ENCODE measurements at places on chromosomes 16 and 17.

DNA sequence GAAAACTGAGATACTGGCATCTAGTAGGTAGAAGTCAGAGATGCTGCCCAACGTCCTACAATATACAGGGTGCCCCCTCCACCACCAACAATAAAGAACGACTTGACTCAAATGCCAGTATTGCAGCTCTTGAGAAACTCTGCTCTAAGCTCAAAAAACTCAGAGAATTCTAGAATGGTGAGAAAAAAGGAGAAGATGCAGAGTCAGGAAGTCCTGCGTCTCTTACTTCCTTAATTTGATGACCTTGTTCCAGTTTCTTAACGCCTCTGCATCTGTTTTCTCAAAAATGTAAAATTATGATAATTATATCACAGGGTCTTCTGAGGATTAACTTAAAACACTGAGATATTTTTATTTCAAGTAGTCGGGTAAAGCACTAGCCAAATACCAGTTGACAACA is 1.7 kb upstream of the HSBP1 start:
- no peak for DNase-seq

DNA sequence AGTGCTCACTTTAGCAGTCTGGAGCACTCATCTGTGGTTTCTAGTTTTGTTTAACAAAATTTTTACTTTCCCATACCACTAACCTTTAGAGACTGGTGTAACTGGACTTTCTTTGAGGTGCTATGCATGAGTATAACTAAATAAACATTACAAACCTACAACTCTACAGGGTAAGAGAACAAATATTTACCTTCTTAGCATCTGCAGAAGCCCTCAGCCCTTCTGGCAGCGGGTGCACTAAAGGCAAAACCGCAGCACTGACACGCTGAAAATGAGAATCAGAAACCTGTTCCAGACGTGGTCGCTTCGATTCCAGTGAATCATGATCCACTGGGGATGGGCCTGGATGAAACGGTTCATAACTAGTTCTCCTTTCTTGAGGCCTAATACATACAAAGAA is 43.7 kb downstream of the NCOR1 start:
- no peak for DNase-seq

DNA sequence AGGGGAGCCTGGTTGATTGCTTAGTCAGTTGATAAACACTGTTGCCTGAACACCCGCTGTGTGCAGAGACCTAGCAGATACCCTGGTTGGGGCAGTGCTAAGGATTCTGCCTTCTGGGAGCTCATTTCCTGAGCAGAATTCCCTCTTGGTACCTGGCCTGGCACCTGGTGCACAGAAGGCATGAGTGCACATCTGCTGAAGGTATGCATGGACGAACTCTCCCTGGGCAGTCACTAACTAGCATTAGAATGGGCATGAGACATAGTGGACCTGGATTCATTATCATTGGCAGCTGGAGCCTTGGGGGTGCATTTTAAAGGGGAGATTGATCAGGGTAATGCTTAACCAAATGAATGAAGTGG is 13.1 kb downstream of the ADCY7 start:
- DNase-seq, result no peak

DNA sequence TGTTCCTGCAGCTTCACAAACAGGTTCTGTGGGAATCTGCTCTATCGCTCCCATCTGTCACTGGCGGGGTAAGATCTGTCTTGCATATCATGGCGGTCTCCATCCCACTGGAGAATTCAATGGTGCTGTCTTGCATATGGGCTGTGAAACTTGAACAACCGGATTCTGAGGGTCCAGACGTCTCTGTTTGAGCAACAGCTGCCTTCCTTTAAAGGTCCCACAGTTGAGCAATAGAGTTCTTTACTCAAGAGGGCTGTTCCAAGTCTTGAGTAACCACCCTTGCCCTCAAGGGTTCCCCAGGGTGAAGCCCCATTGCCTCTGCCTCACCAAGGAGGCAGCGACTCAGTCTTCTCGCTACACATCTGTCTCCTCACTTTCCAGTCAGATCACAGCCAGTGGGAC is 50.8 kb downstream of the ZFHX3 start:
- no peak for DNase-seq

DNA sequence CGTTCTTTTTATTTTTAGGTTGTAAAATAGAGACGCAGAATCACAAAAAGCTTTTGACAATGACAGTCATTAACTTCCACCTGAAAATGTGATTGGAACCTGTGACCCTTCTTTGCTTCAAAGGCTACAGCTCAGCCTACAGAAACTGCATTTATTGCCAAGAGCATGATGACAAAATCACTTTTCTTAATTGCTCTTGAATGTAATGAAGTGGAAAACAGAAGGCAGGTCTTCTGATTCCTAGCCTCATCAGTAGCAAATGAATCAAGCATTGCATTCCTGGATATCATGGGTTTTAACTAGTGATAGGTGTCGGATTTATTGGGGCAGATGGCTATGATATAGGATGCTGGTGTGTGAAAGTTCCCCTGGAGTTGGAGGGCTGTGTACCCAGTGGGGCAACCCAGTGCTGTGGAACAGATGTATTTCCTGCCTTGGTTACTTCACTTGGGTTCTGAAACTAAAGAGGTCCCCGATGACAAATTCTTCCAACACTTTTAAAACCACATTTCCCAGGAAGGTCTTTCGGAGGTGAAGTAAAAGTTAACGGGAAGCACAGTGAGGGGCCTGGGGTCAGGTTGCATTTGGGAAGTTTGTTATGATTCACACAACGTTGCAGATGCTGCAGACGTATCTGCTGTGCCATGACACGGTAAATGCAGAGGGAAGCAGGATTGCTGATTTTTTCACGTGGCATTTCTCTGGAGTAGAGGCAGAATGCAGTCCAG is 127.5 kb downstream of the HS3ST3A1 start:
- no peak for DNase-seq

DNA sequence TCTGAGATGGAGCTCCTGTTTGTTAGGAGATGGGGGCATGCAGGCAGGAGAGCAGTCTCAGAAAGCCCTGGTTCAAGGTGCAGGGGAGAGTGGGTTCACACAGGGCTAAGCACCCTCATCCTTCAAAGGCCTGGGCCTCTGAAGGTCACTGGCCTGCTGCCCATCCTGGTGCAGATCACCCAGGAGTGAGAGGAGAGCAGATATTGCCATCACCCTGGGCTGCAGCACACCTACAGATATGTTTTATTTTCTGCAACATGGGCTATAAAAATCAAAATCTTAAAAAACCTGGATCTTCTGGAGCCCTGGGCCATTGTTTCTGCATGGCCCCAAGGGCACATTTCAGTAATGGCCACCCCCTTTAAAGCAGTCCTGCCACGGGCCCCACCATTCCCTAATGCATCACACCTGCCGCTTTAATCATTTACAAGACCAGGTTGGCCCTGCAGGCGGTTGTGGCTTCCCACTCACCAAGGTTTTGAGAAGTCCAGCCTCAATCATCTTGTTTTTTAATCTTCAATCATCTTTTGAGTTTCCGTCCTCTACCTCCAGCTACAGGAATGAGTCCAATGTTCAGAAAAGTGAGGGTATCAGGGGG is 20.4 kb upstream of the NUP93 start:
- no peak for DNase-seq

GRCh38 chr16:84016477-84016876 is 26.1 kb downstream of the SLC38A8 start:
- DNase-seq, result no peak

DNA sequence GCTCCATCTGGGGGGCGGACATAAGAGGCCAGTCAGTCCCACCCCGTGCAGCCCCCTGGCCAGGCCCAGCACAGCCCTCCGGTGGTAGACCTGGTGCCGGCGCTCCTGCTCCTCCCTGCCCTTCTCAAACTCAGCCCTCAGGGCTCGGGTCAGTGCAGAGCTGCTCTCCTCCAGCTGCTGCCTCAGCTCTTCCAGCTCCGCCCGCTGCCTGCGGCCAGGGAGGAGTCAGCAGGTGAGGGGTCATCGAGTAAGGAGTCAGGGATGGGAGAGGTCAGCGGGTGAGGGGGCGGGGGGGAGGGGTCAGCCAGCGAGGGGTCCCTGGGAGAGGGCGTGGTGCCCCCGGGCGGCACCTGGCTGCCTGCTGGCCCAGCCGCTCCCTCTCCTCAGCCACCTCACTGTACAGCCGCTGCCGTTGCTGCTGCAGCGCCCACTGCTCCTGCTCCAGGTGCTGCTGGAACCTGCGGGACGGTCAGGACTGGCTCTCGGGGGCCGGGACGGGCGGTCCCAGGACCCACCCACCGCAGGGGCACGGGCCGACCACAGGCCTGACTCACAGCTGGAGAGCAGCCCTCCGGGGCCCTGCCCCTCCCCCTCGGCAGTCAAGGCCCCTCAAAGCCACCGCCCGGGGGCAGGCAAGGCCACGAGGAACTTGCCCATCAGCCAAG is 26.5 kb upstream of the AATK start:
- DNase-seq, result no peak

- no peak for DNase-seq
Measured at GRCh38 chr17:956905-957304, 22.7 kb downstream of the NXN start.

GRCh38 chr17:37207103-37207502 is 168.7 kb upstream of the C17orf78 start:
- no peak for DNase-seq

- DNase-seq, result no peak
Measured at GRCh38 chr16:21702276-21702675, 38.5 kb downstream of the OTOA start.

DNA sequence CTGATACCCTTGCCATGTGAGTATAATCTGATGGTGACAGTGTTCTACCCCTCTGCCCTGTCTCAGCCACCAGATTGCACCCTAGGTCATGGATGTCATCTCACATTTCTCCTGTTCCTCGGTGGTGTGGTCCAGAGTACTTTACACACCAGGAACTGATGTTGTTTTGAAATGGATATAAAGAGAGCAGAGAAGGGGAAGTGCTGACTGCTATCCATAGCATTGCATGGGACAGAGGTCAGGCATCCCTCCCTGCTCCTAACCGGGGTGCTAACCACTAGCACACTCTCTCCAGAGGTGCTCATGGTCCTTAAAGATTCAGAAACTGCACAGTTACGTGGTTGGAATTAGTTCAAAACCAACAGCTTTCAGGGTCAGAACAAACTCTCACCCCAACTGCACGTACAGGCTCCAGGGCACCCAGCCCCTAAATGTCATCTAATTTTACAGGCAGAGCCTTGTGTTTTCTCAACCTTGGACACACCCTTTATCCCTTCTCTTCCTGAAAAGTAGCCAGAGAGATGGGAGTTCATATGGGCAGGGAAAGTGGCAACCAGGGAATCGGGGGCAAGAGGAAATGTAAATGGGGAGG is 16.3 kb downstream of the TTLL6 start:
- DNase-seq, result no peak

DNA sequence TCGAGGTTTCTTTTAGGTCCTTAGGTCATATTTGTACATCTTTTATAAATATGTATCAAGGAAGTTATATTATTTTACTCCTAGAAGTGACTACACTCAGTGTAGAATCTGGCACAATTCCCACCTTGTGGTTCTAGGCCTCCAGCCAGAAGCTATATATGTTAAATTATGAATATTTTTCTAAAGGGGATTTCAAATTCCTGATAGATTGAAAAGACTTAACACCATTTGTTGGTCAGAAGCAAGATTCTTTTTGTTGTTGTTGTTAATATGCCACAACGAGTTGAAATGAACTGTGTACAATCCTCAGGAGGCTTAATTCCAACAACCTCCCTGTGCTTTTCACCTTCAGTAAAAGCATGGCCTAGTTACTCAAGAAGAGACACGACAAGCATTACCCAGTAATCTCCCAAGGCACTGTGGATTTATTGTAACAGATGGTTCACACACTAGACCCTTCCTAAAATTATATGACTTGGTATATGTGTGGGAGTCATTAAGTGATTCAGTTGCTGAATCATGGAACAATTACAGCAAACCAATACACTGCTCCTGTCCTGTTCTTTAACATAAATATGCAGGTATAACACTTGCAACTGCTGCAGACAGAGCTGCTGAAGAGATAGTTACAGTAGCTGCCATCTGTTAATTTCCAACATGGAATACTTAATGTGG is 964.4 kb upstream of the GOT2 start:
- no peak for DNase-seq

DNA sequence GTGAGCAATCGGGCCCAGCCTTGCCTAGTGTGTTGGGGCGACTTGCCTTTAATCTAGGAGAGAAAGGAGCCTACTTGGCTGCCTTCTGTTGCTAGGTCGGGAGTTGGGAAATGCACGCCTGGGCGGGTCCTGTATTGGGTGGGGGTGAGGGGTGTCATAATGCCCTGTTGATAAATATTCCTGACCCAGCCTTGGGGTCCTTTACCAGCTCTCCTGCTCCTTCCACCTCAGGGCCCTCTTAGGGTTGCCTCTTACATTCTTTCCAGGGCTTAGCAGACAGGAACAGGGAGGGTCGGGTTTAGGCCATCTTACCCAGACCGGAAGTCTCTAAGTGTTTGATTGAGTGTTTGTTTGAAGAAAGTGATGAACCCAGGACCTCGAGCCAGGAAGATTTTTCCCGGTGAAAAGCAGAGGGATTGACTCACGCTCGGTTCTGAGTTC is 112.9 kb downstream of the SEC14L1 start:
- no peak for DNase-seq

- no peak for DNase-seq
Measured at GRCh38 chr16:51103590-51103989, 47.5 kb downstream of the SALL1 start.

DNA sequence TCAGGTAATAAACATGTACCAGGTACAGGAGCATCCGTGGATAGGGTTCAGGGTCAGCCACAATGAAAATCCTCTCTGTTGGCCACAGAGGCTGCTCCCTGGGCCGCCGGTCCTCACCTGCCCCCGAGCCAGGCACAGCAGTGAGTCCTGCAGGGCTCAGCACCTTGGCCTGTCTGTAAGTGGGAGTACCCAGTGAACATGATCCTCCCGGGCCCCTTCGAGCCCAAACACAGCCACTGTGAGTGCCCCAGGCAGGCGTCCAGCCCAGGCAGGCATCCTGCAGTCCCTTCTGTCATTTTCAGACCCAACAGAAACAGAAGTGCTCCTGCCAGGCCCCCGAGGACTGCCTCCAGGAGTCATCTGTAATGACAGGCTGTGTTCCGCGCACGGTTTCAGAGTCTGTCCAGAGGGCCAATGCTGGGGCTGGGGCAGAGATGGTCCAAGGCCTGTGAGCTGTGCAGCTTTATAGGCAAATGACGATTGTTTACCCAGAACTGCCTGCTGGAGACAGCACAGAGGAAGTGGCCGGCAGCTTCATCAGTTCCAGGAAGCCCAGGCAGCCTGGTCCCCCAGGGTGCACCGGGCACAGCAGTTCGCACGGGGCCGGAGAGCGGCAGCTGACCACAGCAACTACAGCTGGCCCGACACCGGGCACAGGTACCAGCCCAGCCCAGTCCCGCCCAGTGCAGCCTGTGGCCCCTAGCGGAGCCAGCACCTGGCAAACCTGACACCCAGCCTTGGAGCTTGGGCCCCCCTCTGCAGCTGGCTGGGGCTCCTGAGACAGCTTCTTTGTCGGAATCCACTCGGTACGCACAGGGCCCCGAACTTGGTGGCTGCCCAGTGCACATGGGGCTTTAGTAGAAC is 13.2 kb downstream of the SLC7A5 start:
- DNase-seq, result no peak

- DNase-seq, result no peak
Measured at GRCh38 chr17:51028176-51028863, 92.3 kb downstream of the SPAG9 start.

DNA sequence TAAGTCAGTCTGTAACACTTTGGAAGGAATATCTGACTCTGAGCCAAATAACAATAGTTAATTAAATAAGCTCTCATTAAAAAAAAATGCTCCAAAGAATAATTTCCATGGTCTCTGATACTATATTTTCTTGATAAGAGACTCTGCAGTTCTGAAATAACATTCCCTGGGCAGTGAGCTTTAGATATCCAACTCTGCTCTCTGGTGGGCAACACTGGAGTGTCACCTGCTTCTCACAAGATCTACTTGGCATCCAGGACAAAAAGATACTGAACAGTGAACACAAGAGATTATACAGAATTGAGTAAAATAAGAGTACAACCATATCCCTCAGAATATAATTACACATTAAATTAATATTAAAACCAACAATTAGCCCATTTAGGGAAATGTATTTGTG is 13.7 kb downstream of the BLMH start:
- no peak for DNase-seq
